ENCODE measurements at places on chromosomes 5 and 9. TPM values are rescaled to one million over a fixed set of nuclear protein-coding genes. Genes with fewer than 3 reads are reported as not detected.

The NME5 gene
- total RNA-seq, result under 0.01 TPM

The SLU7 gene
- total RNA-seq, result 34.2 TPM

The SLC36A2 gene
- not detected for total RNA-seq

The DND1 gene
- under 0.01 TPM for total RNA-seq

The GZMA gene
- not detected for total RNA-seq

The SMIM33 gene
- not detected for total RNA-seq

The SHOC1 gene
- total RNA-seq, result not detected

The IFNA4 gene
- not detected for total RNA-seq

The SPINK4 gene
- total RNA-seq, result not detected

The PCDHB14 gene
- 0.28 TPM for total RNA-seq

The DRD1 gene
- total RNA-seq, result 0.18 TPM

The ZBTB26 gene
- total RNA-seq, result 5.8 TPM

The LHX2 gene
- not detected for total RNA-seq

The LRRC14B gene
- not detected for total RNA-seq

The DMRT3 gene
- not detected for total RNA-seq

The IL17B gene
- 0.28 TPM for total RNA-seq

Data from IMR-90 (cell line).